ENCODE measurements at places on chromosomes 16 and 17. TPM values are rescaled to one million over a fixed set of nuclear protein-coding genes. Genes with fewer than 3 reads are reported as not detected.

- DNase-seq, result no peak
Observed at GRCh38 chr17:58150394-58150793, 2.2 kb downstream of the OR4D1 start.

DNA sequence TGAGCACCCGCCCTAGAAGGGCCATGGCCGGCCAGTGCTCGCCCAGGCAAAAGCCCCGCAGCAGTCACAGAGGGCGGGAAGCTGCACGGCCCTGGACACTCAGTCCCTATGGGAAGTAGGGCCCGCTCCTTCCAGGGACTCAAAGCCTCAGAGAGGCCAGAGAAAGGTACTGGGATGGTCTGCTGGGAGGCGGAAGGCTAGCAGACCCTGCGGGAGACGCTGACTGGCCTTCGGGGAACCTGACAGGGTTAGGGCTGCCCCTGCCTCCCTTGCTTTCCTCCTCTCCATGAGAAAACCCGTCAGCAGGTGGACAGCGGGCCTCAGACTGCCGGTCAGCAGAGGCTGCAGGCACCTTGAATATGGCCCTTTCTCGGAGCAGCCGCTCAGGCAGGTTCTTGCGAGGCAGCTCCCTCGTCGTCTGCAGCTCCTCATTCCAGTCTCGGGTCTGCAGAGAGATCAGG is 11.5 kb downstream of the CLUH start:
- DNase-seq, result no peak

GRCh38 chr16:539901-540530 is 12.5 kb downstream of the CAPN15 start:
- no peak for DNase-seq

GRCh38 chr17:38447502-38448085 is 19.3 kb downstream of the ARHGAP23 start:
- no peak for DNase-seq

- DNase-seq, result peak; percentile 67
Observed at GRCh38 chr16:85326794-85327181, 214.5 kb upstream of the CIBAR2 start.

- DNase-seq, result no peak
Observed at GRCh38 chr17:83055911-83056582, 23.4 kb upstream of the METRNL start.

DNA sequence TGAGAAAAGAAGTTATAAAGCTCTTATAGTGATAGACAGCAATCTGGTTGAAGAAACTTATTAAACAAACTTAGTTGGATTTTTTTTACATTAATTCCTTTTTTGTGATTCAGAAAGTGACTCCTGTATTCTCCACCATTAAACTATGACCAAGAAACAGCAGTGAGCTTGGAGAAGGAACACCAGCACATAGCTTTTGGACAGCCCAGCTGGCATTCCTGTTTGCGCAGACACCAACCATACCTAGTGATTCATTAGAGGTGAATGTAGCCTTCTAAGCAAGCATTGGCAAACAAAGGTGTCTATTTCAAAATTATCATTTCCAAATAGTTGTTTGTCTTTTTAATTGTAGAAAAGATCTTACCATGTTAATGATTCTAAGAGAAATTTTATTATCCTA is 94.4 kb downstream of the STXBP4 start:
- no peak for DNase-seq

- DNase-seq, result no peak
Observed at GRCh38 chr16:85229869-85230462, 117.7 kb upstream of the CIBAR2 start.

GRCh38 chr17:5694551-5694950 is 110.2 kb upstream of the NLRP1 start:
- DNase-seq, result no peak

GRCh38 chr17:70922268-70922667 is 752.9 kb downstream of the KCNJ2 start:
- DNase-seq, result no peak

DNA sequence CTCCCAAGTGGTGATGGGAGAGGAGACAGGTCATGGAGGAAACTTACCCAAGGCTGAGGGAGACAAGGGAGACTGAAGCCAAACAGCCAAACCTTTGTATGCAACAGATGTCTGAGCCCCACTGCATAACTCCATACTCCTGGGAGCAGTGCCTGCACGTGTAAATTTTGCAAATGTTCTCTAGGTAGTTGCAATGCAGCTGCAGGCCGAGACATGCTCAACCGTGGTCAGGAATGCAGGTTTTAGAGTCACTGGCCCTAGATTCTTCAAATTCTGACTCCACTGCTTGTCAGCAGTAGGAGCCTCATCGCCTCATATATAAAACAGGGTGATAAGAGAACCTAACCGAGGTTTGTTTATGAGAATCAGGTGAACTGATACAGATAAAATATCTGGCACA is 11.5 kb downstream of the DYNLRB2 start:
- no peak for DNase-seq

- DNase-seq, result peak; percentile 98
Observed at GRCh38 chr17:39199820-39200069, 338 bp upstream of the RPL19 start.

GRCh38 chr17:3695129-3695722 is 729 bp downstream of the P2RX5 start:
- DNase-seq, result peak; percentile 39

- no peak for DNase-seq
Observed at GRCh38 chr16:89742948-89743347, 21.6 kb downstream of the ZNF276 start.

DNA sequence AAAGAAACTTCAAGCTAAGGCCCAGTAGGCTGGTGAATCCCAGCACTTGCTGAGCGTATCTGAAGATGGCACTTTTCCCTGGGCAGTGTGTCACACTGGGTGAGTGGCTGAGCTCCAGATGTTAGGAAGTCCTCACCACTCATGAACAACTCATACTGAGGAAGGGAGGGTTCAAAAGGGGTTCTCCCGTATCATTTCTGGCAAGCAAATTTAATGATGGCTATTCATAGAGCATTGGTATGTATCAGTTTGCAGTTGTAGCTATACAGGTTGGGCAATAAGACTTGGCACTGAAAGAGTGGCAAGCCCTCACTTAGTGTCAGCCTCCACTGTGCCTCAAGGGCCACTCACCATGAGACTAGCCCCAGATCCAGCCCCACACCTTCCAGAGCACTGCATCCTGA is 10.7 kb downstream of the GFOD2 start:
- no peak for DNase-seq

DNA sequence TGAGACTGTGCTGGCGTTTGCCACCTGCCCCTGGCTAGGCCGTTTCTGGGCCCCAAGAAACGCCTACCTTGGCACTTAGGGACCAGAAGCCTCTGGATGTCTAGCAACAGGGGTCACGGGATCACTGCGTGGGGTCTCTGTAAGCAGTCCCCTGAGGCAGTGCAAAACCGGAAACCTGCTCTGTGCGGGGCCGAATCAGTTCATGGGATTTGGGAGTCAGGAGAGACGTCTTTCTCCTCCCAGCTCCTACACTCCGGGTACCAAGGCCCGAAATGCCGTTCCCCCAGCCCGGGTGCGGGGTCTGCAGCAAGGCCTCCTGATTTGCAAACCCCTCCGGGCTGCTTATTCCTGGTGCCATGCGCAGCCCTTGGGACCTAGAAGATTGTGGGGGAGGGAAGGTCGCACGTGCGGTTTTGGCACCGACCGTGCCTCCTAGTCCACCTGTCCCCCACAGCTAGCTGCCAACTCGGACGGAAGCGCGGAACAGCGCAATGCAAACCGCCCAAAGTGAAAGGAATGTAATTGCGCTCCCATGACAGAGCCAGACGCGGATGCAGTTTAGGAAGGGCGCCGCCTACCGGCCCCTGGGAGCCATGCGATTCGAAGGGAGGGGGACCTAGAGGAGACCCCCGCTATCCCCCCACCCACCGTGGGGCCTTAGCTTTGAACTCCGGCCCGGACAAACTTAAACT is 6.5 kb downstream of the IRX5 start:
- no peak for DNase-seq

DNA sequence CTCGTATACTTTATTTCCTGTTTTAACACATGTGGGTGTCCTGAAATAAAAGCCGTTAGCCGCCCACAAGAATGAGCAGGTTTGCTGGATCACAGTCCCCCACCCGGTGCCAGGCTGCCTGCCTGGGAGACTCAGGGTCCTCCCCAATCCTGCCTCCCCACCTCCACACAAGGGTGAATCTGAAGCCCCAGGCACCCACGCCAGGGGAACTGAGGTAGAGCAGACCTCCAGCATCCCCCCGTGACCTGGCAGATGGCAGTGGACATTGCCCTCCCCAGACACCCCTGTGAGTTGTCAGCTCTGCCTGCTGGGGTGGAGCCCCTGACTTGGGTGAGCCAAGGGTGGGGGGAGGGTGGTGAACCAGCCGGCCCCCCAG is 114.8 kb downstream of the METRNL start:
- DNase-seq, result no peak

DNA sequence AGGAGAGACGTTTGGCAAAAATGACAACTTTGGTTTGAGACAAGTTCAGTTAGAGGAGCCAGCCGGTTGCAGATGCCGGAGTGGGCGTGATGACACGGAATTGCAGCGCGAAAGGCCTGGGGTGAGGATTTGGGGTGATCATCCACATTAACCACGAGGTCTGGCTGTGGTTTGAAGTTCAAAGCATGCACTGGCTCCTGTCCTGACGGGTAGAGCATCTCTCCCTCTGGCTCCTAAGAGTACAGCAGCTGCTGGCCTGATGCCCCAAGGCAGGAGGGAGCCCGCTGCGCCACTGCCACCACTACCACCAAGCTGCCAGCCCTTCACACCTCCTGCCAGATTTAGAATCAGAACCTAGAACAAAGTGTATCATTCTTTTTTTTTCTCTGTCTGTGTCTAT is 3.7 kb downstream of the RHBDL3 start:
- DNase-seq, result no peak

- DNase-seq, result no peak
Observed at GRCh38 chr17:9330611-9331271, 244.9 kb downstream of the STX8 start.

- no peak for DNase-seq
Observed at GRCh38 chr17:62827746-62828485, 19.8 kb upstream of the MARCHF10 start.

PPP1R27 gene
- not detected for total RNA-seq

ZNF207 gene
- 309 TPM for total RNA-seq

KCTD2 gene
- total RNA-seq, result 21.0 TPM

KRT33A gene
- not detected for total RNA-seq

EARS2 gene
- total RNA-seq, result 27.8 TPM

C16orf74 gene
- 7.5 TPM for total RNA-seq

ADAD2 gene
- total RNA-seq, result not detected

KRT28 gene
- not detected for total RNA-seq

EVI2B gene
- 71.0 TPM for total RNA-seq

Data from OCI-LY7 (cell line).